ENCODE measurements at places on chromosomes 3 and 15.

- no peak for DNase-seq
Measured at GRCh38 chr15:91413142-91413541, 313.1 kb downstream of the SV2B start.

- no peak for DNase-seq
Measured at GRCh38 chr3:143122089-143122430, 2.5 kb downstream of the CHST2 start.

GRCh38 chr3:45441584-45442310 lies 53.4 kb downstream of the LARS2 start:
- no peak for DNase-seq

GRCh38 chr3:13364602-13365271 lies 55.4 kb downstream of the NUP210 start:
- no peak for DNase-seq

DNA sequence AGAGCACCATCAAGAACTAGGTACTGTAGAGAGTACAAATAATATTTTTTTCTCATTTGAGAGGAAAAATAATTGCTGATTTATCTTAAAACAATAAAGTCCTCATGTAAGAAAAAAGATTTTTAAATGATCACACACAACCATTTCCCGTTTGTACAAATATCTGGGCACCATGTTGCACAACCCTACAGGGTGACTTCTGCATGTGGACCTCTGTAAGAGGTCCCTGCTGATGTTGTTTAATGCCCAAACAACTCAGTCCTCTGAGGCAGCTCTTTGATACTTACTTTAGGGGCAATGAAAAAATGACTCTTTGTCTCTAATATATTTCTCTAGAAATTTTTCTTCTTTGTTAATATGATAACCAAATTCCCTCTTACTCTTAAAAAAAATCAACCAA lies 168.1 kb upstream of the SATB1 start:
- no peak for DNase-seq

DNA sequence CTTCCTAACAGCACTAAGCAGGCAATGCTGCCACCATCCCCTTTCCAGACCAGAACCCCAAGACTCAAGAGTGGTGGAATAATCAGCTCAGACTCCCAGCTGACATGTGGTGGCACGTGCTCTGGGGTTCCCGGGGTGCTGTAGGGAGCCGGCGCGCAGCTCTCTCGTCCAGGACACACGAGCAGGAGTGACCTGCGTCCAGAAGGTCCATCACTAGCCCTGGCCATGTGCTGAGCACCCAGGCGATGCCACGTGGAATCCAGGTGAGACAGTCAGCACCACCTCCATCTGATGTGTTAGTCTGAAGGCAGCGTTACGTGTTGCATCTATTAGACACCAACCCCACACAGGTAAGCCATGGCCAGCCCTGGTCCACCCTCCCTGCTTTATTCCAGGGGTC lies 78.2 kb downstream of the VGLL4 start:
- no peak for DNase-seq

DNA sequence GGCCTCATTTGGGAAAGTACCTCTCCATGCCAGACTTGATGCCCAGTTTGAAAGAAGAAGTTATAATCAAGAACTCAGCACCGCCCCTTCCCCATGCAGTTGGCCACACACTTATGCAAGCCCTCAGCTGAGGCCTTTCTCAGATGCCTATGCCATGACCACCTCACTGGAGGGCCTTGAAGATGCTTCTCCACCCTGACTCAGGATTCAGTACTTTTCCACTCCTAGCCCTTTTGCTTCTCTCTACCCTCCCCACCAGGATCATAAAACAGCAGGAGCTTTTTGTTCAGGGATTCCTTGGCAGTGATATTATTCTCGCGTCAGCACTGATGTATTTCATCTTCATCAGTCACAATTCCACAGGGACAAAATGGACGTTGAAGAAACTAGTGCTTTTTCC lies 313.5 kb downstream of the PYDC2 start:
- DNase-seq = no peak

DNA sequence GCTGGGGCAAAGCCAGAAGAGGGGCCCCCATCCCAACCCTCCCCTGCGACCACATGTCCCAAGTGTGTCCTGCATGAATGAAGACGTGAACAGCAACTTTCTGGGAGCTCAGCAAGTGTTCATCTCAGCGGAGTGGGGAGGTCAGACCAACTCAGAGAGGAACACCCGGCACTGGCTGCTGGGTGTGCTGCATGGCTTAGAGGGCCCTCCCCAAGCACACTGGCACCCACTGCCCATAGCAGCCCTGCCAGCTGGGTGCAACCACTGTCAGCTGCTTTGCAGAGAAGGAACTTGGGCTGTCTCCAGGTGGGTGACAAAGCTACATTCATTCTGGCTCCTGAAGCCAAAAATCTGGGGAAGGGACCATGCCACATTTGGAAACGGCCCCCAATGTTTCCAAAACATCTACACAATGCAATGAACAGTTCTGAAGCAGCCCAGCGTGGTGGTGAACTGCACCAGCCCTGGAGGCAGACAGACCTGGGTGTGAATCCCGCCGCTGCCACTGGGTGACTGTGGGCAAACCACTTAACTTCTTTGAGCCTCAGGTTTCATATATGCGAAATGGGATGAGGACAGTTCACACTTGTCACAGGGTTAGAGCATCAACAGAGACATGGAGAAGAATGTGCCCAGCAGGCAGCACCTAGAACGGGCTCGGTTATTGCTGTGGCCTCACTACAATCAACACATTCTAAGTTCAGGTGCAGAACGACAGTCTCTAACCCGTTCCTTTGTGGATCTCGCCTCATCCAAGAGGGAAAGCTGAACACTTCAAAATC lies 145.4 kb downstream of the NUP210 start:
- no peak for DNase-seq

DNA sequence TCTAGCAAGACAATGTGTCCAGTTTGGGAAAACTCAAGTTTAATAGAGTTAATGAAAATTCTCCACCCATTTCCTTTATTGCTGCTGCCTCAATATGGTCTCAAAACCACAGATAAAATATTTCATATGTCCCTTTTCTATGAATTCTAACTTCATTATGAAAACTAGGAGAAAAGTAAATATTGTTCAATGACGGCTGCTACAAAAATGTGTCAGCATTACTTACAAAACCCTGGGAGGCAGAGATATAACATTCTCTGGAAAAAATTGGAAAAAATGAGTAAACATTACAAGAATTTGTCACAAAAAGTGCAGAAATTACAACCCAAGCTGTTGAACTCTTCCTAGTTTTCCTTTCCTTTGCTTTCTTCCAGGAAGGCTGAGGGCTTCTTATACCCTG lies 22.2 kb upstream of the FBN1 start:
- no peak for DNase-seq

GRCh38 chr3:184593220-184593927 lies 31.8 kb downstream of the EPHB3 start:
- DNase-seq = no peak

GRCh38 chr3:111901637-111902036 lies 42.6 kb downstream of the PHLDB2 start:
- DNase-seq = no peak

DNA sequence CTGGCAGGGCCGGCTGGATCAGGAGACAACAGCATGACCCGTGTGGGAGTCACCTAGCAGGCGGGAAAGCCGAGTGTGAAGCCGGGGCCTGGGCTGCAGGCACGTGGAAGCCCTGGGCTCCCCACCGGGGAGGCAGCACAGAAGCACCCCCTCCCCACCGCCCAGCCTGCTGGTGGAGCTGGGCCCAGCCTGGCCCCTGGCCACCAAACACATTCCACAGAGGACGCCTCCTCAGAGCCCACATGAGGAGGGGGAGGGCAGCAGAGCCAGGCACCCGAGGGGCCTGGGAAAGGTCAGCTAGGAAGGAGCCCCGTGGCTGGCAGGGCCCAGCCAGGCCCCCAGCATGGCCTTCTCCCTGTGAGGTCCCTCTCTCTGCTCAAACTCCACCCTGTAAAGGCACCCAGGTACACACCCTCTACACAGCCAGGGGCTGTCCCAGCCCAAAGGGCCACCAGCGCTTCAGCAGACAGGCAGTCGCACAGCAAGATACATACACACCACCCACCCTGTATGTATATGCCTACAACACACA lies 4.5 kb downstream of the PLXNB1 start:
- DNase-seq = no peak

- DNase-seq = no peak
Measured at GRCh38 chr3:31472479-31473390, 60.0 kb upstream of the STT3B start.

DNA sequence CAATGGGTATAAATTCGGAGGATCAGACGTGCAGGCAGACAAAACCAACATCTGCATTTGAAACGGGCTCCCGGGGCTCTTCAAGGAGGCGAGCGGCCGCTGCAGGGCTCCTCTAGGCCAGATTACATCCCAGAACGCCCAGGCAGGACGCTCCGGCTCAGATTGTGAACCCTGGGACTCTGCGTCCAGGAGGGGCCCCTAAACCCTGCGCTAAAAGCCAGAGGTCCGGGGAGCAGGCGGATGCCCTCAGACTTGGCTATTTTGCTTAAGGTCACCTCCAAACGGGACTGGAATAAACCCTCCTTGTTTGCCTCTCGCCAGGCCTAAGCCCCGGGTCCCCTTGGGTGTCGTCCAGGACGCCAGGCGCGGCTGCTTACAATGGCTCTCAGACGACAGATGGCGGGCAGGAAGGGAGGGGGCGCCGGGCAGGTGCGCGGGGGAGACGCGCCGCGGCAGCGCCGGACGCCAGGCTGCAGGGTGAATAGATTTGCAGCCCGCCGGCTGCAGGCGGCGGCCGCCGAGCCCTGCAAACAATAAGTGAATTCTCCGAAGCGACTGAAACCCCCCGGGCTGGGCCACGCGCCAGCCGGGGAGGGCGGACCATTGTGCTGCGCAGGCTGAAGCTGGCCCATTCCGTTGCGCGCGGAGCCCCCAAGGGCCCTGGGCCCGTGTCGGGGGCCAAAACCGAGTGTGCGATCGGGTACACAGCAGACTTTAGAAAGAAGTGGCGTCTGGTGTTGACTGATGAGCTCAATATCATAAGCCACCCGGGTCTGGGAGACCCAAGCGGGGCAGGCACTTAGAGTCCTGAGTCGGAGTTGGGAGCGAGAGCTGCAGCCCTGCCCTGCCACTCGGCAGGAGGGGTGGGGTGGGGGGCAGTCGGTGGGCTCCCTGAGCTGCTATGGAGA lies 32.3 kb upstream of the AMOTL2 start:
- DNase-seq = no peak

DNA sequence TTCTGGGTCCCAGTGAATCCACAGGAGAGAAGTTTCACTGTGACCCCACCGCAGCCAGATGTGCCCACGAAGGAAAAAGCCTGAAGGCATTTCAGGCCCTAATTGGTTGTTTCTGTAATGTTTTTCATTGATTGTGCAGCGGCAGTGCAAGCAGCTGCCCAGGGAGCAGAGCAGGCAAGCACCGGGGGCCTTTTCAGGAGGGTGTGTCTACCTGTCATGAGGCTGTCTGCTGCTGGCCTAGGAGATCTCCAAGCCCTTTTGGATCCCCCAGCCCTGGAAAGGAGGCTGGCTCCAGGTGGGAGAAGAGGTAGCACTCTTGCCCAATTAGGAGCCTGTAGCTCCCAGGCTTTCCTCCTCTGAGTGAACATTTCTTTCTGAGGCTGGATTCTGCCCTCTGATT lies 108.8 kb downstream of the EPHB1 start:
- no peak for DNase-seq

- DNase-seq = no peak
Measured at GRCh38 chr3:160879859-160880258, 123.8 kb downstream of the PPM1L start.

DNA sequence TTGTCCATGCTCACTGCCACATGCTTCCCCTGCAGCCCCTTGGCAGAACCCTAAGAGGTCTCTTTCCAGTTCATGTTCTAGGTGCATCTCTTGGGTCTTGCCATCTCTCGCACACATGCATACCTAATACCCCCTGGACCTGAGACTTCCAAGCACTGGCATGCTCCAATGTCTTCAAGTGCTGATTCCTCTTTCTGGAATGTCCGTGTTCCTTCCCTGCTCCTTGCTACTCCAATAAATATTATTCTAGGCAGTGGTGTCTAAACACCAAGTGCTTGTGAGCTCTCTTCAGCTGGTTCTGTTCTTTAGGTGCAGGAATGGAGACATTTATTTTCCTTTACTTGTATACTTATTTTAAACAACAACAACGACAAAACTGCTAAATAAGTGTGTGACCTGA lies 370.1 kb downstream of the LPP start:
- DNase-seq = no peak

DNA sequence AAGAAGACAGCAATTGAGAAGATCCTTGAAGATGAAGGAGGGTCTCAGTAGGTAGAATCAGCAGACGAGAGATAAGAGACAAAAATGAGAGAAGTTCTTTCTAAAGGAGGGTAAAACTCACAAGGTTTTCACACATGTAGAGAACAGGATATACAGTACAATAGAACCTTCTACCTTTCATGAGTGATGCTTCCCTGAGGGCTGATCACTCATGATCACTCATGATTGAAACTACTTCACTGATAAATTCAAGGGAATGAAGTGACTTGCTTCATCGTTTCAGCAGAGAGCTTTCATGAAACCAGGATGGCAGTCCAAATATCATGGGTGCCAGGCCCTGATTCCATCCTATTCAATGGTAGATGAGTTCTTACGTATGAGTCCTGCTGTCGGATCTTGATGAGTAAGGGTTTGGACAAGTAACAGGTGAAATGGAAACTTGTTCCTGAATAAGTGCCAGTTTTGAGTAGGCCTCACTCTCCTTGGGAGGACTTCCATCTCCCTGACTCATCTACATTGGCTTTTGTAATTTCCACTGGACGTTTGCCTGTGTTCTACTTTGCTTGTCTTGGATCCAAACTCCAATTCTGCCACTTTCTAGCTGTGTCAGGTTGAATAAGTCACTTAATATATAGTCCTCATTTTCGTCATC lies 9.6 kb upstream of the CLDN16 start:
- DNase-seq = no peak

DNA sequence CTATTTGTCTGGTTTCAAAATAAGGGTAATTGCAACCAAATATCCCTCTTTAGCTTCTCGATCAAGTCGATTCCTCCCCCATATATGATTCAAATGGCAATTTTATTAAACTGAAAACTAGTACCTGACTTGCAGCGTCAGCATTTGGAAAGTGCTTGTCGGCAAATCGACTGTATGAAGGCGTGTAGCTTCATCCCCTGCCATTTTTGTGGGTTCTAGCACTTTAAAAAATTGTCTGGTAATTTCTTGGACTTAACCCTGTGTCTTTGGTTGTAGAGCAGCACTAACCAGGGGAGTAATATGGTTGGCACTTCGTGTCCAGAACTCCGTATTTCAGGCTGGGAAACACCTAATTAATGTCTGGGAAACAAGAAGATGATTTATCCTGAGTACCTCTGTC lies 573 bp downstream of the MME start:
- DNase-seq = no peak

GRCh38 chr15:68053001-68053400 lies 1.1 kb upstream of the PIAS1 start:
- DNase-seq = no peak

Data from stimulated activated CD8-positive, alpha-beta memory T cell treated with anti-CD3 and anti-CD28 coated beads, Interleukin-7, amount 100 ng/mL, for 1 hour (primary cell).